ENCODE measurements at places on chromosomes 12 and 14.
A peak's percentile ranks its signal among the peaks of the same experiment; 100 is the strongest.

DNA sequence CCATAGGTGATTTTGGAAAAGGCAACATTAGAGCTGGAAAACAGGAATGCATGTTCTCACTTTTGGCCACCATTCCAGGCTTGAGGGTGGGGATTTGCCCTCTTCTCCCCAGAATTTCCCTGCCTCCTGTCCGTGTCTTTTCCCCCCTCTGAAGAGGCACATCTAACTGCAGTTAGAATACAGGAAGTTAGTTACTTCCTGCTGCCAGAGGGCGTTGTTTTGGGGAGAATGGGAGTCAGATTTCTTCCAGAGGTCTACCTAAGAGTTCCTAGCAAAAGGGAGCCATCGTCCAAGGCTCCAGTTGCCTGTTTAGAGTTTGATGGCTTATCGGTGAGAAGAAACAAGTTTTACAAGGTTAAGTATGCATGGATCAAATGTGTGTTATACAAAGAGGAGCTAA, 112.8 kb upstream of the IGF1 start:
- DNase-seq, result no peak

DNA sequence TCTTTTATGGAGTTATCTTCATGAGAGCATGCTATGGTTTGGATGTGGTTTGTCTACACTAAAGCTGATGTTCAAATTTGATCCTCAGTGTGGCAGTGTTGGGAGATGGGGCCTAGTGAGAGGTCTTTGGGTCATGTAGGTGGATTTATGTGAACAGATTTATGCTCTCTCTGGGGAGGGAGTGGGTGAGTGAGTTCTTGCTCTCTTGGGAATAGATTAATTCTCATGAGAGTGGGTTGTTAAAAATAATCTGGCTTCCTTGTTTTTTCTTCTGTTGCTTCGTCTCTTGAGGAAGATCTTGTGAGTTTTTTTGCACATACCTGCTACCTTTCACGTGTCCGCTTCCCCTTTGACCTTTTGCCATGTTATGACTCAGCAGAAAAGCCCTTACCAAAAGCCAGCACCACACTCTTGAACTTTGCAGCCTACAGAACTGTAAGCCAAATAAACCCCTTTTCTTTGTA, 20.5 kb downstream of the DERA start:
- no peak for DNase-seq

DNA sequence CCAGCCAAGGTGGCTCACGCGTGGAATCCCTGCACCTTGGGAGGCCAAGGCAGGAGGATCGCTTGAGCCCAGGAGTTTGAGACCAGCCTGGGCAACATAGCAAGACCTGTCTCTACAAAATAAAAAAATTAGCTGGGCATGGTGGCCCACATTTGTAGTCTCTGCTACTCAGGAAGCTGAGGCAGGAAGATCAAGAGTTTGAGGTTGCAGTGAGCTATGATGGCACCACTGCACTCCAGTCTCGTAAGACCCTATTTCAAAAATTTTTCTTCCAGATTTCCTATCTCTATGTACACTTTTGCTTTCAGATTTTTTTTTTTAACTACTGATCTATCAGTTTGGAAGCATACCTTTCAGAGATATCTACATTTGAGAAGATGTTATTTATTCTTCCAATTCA, 15.3 kb downstream of the SNX6 start:
- no peak for DNase-seq

DNA sequence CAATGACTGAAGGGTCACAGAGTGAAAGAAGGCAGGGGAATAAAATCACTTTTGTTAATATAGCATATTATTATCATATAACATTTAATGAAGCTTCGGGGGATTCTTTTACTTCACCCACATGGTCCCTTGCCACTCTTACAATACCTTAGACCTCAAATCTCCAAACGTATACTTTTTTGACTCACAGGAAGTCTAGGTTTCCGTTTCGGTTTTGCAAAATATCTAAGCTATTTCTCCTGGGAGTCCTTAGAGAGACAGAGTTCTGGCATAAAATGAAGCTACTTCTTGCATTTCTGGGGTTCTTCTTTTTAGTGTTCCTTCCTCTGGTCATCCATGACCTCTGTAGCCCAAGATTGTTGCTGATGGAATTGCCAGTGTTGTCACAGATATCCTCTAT, 590.5 kb upstream of the ATP2B1 start:
- DNase-seq, result no peak

DNA sequence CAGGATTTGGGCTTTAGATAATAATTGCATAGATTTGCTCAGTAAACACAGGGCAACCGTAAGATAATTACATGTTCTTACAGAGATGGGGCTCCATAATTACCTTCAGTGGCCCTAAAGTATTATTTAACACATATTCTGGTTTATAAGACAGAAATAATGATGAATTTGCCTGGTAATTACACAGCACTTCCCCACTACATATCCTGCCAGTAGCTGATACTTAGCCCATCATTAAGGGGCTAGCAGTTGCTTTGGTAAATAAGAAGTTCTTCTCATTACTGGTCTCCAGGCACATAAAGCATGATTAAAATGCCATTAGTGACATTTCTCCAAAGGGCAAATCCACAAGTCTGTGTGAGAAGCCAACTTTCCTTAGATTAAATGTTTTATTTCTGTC, 158.7 kb downstream of the NUAK1 start:
- no peak for DNase-seq

DNA sequence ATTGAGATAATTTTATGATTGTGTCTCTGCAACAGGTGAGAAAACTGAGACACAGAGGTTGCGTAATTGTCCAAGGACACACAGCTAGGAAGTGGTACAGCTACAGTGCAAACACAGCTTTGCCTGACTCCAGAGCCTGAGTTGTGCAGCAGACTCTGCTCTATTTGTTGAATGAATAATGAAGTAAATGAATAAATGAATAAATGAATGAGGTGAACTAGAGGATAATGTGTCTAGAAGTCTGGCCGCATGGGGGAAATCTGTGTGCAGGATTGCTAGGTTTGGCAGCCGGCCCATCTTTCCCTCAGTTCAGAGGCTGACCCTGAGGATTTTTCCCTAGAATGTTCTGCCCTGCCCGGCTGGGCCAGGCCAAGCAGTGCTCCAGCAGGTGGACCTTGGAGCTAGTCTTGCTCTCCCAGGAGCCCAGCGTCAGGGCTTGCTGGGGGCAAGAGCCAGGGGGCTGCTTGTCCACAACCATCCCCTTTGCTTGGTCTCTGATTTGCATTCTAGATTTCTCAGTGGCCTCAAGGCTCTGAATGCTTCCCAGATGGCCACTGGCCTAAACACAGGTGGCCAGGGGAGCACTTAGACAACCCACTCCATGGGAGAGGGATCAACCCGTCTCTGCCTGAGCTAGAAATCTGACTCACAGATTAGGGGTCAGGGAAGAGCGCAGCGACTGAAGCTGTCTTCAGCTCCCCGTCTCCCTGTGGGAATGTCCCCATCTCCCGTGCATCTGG, 225.2 kb downstream of the C12orf75 start:
- DNase-seq, result no peak

- no peak for DNase-seq
Measured at GRCh38 chr12:103498990-103499389, 3.2 kb upstream of the C12orf42 start.

DNA sequence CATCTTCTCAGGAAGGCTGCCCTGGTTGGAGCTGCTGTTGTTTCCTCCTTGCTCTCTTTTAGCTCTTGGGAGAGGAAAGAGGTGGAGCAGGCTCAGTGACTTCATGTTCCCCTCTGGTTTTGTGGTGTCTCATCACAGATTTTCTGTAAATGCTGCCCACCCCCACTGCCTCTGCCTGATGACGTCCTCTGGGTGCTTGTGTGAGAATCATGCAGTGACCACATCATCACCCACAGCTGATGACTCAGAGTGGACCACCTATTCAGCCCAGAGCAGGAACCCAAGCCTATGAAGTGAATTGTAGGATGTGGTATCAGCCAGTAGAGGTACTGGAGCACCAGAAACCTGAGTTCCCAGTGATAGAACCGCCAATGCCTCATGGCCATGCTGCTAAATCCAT, at the start of gene GZMB:
Gene GZMB (minus strand): TSS at position 33 of the 400 bp plus-strand sequence. CDS start 30 bp downstream, at position 3.
- no peak for DNase-seq

GRCh38 chr14:93003945-93004698, 81.2 kb downstream of the CHGA start:
- DNase-seq, result peak; percentile 15

DNA sequence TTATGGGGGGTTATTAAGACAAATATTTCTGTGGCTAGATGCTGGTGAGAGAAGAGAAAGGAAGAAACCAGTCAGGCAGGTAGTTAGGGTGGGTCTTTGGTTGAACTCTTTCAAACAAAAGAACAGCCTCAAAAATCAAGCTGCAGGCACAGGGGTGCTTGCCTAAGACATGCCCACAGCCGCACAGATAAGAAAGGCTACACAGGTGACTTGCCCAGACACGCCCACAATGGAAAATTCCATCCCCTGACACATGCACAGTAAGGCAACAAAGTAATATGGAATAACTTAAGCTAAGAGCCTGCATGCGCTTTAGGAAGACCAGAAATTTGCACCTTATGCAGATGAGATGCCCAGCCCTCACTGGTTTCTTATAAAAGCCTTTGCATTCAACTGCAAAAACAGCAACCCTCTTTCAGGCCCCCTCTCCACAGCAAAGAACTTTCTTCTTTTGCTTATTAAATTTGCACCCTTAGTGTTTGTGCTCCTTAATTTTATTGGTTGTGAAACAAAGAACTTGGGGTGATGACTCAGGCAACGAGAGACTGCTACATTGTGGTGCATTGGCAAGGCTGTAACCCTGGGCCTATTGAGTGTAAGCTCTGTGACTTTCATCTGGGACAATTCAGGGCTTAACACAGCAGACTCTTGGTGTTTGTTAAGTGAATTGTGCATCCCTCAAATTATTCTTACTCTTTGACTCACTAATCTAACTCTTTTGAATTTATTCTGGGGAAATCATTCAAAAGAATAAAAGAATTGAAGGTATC, 149.4 kb downstream of the RPAP3 start:
- DNase-seq, result no peak

DNA sequence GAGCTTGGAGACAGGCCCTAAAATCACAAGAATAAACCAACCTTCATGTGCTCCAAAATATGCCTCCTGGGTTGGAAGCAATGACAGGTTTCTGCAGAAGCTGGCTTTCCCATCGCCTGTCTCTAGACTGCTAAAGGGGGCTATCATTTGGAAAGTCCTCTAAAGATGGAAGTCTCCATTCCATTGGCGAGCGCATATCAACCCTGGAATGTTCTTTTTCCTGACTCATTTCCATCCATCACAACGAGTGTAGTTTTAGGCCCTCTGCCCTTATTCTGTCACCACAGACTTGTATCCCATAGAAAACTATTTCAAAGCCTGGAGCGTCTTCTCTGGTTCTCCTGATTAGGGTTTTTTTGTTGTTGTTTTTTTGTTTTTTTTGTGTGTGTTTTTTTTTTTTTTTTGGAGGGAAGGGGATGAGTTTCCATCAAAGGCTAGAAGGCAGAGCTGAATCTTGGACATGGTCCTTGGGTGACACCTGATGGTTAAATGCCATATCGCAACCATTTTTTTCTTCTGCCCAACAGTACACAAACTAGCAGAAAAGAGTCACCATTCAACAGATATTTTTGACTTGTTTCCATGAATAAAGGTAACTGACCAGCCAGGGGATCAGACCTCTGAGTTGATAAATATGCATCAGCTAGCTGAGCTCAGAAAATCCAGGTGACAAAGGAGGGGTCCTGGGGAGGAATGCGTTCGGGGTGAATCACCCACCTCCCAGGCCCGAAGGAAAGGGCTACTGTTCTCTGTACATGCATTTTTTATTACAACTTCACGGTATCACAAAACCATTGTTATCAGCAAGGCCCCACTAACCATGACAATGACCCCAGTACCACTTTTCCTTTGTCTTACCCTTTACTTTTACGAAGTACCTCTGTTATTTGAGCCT, 40.5 kb downstream of the KCNA5 start:
- peak; percentile 87 for DNase-seq

- DNase-seq, result no peak
Measured at GRCh38 chr14:34003691-34004090, 52.8 kb upstream of the EGLN3 start.

DNA sequence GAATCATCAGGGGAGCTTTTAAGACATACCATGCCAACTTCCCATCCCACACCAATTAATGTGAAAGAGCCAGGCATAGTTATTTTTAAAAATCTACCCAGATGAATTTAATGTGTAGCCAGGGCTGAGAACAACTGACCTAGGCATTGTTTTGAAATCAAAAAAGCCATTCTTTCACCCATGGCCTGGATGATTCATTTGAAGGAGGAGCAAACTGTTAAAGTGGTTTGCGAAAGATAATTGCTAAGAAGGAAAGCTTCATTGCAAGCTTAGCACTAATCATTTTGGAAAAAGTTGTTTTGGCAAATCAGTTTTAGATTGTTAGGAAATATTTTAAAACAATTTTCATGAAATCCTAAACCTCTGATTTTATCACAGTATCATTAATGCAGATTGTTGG, 2.1 kb upstream of the GTSF1 start:
- no peak for DNase-seq

GRCh38 chr14:36317650-36318049, 2.8 kb downstream of the MBIP start:
- DNase-seq, result no peak

DNA sequence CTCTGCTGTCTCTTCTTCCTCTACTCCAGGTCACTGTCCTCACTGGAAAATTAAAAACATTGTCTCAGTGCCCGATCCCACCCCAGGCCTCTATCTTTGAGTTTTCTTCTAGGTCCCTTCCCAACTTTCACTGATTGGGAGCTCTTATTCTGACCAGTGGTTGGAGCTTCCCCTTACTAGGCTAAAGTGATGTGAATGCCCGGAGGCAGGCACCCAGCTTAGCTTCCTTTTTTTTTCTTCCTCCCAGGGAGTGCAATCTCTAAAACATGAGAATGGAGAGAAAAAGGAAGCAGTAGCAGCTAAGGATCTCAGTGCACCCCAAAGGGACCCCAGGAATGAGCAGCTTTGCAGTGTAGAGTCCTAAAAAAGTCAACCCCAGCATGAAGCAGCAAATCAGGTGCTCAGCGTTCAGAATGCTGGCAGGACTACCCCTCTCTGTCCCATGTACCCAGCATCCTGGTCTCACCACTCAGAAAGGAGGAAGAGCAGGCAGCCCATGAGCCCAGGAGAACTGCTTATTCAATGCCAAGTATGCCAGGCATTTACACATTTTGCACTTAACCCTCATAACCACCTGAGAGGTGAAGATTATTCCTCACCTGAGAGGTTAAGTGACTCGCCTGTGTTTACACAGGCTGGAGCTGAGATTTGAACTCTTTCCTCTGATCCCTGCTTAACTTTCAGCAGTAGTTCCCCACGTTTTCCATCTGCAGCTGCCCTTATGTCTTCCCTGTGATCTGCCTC, 146.2 kb upstream of the PWP1 start:
- no peak for DNase-seq

DNA sequence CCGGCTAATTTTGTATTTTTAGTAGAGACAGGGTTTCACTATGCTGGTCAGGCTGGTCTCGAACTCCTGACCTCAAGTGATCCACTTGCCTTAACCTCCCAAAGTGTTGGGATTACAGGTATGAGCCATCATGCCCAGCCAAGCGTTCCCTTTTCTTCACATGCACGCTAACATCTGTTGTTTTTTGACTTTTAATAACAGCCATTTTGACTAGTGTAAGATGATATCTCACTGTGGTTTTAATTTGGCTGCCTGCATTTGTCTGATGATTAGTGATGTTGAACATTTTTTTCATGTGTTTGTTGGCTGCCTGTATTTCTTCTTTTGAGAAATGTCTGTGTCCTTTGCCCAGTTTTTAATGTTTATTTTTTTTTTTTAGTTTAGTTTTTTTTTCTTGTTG, 10.2 kb upstream of the YARS2 start:
- DNase-seq, result no peak

- DNase-seq, result no peak
Measured at GRCh38 chr14:53668897-53669296, 287.7 kb downstream of the BMP4 start.

All from retina (tissue), 1 donor.